ENCODE measurements at places on chromosomes 11 and 22. TPM values are rescaled to one million over a fixed set of nuclear protein-coding genes. Genes with fewer than 3 reads are reported as not detected.

TMPRSS4 gene
- total RNA-seq, result 2.7 TPM

SUSD2 gene
- 41.4 TPM for total RNA-seq

LGR4 gene
- total RNA-seq, result 143 TPM

DEUP1 gene
- total RNA-seq, result not detected

MAPK11 gene
- 5.8 TPM for total RNA-seq

MYOD1 gene
- not detected for total RNA-seq

BRSK2 gene
- total RNA-seq, result not detected

C11orf65 gene
- 3.1 TPM for total RNA-seq

LRRC74B gene
- total RNA-seq, result not detected

PDE3B gene
- 1.9 TPM for total RNA-seq

DNA sequence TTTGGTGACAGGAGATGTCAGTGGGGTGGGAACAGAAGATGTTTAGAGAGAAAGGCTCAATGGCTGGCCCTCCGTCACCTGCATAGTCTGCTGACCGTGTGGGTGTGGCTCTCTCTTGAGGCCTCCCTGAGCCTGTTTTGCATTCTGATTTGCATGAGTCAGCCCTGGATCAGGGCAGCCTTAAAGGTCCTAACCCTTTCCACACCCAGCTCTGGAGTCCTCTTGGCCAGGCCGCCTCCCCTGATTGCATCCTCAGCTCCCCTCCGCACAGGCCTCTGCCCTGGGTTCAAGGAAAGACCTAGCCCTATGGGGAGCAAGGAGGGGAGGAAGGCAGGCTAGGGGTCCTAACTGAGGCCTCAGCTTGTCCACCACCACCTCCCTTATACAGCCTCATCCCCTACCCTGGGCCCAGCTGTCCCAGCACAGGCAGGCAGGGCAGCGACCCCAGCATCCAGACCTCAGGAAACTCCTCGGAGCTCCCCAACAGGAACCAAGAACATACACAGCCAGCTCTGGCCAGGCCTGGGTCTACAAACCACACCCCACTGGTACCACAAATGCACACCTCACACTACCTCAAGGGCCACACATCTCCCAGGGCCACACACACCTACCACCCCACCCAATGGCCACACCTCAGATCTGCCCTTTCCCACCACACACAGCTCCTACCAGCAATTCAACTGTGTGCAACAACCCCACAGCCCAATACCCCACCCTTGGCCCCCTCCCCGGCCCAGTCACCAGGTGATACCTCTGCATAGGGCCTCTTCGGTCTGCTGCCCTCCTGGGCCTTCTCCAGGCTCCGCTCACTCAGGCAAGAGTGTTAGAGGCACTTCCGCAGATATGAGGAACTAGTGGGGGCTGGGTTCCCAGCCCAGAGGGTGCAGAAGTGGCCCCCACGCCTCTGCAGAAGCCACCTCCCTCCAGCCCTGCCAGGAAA is 13.7 kb downstream of the ARAP1 start:
- H3K36me3 ChIP-seq, result no peaks in the 10 kb centered on the region
- no peak for DNase-seq
- H3K27me3 ChIP-seq, result no peaks in the 10 kb centered on the region
- peaks cover 52% of the 10 kb centered on the region for H3K4me1 ChIP-seq
- H3K4me3 ChIP-seq, result peak overlapping the region; percentile 22

- H3K27ac ChIP-seq, result no peak overlapping the region
- H3K4me3 ChIP-seq, result no peak overlapping the region
- no peak for DNase-seq
- H3K27me3 ChIP-seq, result no peaks in the 10 kb centered on the region
- no peaks in the 10 kb centered on the region for H3K36me3 ChIP-seq
These were observed 349.9 kb upstream of the ANO3 start for GRCh38 chr11:25981998-25982397.

DNA sequence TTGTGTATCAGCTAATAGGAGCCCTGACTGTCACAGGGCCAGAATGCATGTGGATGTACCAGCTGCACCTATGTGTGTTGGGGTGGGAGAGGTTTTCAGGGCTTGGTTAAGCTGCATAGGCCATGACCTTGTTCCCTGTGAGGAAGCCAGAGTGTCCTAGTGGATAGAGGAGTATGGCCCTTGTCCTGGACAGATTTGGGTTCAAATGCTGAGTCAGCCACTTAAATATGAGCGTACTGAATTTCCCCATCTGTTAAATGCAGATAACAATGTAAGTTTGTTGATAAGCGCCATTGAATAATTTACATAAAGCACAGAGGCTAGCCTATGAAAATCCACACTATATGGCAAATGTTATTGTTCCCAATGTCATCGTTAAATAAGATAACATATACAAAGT is 74.4 kb downstream of the PANX1 start:
- H3K36me3 ChIP-seq, result no peaks in the 10 kb centered on the region
- H3K27me3 ChIP-seq, result peaks cover 4% of the 10 kb centered on the region
- H3K27ac ChIP-seq, result no peak overlapping the region
- H3K4me1 ChIP-seq, result no peaks in the 10 kb centered on the region
- DNase-seq, result no peak

GRCh38 chr11:99535406-99535805 is 514.7 kb downstream of the CNTN5 start:
- DNase-seq, result no peak
- no peak overlapping the region for H3K27ac ChIP-seq
- no peaks in the 10 kb centered on the region for H3K4me1 ChIP-seq
- no peaks in the 10 kb centered on the region for H3K27me3 ChIP-seq
- no peaks in the 10 kb centered on the region for H3K36me3 ChIP-seq
- H3K4me3 ChIP-seq, result no peak overlapping the region

- H3K27me3 ChIP-seq, result no peaks in the 10 kb centered on the region
- H3K4me3 ChIP-seq, result no peak overlapping the region
- peaks cover 41% of the 10 kb centered on the region for H3K4me1 ChIP-seq
- H3K36me3 ChIP-seq, result no peaks in the 10 kb centered on the region
These were observed 4.3 kb upstream of the PHLDA2 start for GRCh38 chr11:2933375-2934020.

DNA sequence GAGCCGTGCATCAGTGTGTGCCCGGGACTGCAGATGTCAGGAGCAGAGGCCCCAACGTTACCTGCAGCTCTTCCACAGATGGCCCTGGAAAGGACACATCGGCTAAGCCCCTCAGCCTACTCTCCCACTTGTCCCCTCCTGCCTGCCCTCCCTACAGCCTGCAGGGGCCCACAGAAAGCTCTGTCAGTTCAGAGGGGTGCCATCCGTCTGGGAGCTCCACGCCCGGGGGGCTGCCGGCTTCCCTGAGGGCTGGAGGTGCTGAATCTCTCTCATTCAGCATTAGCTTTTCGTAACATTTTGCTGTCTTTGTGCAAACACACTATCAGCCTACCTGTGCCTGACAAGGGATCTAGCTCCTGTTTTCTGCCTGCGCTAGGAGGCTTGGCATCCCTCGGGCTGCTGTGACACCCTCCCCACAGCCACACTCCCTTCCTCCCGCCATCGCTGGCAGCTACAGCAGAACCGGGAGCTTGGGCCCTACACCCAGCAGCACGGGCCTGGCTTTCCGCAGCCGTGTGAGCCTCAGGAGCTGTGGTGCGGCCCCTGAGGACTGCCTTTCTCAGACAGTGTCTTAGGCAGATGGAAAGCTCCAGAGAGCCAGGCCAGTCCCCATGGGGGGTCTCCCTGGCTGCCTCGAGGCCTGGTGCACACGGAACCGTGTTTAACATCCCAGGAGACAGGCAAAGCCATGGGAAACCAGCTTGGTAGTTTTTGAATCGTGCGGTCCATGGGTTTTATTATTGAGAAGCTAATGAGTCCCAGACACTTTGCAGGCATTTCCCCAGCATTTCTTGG is 198.3 kb upstream of the B3GAT1 start:
- no peaks in the 10 kb centered on the region for H3K4me1 ChIP-seq
- no peaks in the 10 kb centered on the region for H3K36me3 ChIP-seq
- no peak overlapping the region for H3K4me3 ChIP-seq

DNA sequence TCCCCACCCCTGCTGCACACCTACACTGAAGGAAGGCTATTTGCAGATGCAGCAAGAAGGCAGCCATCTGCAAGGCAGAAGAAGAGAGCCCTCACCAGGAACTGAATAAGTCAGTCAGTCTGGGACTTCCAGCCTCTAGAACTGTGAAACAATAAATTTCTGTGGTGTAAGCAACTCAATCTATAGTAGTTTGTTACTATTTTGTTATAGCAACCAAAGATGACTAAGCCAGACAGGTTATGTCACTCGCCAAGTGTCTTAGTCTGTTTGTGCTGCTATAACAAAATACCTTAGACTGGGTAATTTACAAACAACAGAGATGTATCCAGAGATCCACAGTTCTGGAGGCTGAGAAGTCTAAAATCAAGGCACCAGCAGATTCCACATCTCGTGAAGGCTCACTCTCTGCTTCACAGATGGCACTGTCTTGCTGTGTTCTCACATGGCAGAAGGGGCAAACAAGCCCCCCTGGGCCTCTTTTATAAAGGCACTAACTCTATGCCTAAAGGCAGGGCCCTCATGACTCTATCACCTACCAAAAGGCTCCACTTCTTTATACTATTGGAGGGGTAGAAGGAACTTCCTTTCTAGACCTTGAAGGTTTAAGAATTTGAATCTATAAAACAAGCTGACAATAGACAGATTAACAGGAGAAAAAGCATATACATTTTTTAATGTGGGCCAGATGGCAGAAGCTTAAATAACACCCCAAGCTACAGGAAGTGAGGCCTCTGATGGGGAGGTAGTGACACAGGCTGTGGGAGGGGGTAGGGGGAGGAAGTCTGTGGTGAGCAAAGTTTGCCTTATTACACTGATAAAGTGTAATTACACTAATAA is 12.3 kb downstream of the APOL6 start:
- H3K27ac ChIP-seq, result no peak overlapping the region
- H3K4me1 ChIP-seq, result peaks cover 6% of the 10 kb centered on the region
- peaks cover 40% of the 10 kb centered on the region for H3K36me3 ChIP-seq
- no peak for DNase-seq
- no peaks in the 10 kb centered on the region for H3K27me3 ChIP-seq

DNA sequence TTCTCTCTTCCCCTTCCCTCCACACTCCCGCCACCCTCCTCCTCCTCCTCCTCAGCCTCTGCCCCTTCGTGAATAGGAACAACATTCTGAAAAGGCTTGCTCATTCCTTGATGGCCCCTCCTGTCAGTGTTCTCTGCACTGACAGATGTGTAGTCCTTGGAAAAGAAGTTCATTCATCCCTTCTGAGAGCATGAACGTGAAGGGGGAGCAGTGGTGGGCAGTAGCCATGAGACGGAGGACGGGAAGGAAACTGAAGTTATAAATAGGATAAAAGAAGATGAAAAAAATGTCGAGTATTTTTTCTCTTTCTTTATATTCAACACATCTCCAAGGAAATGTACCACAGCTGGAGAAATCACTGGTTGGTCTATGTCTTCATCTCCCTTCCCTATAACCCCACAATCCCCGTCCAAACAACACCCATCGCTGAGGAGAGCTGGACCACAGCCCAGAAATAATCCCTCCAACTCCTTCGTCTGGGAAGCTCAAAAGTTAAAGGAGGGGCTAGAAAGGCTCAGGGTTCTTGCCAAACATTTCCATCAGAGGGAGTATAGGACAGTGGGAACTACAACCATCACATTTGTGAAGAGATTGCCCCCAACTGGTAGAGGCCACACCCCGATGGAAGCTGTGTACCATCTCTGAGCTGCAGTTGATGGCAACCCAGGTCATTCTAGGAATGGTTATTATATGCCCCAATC is 33.5 kb downstream of the ETS1 start:
- no peaks in the 10 kb centered on the region for H3K36me3 ChIP-seq
- no peaks in the 10 kb centered on the region for H3K27me3 ChIP-seq
- peaks cover 18% of the 10 kb centered on the region for H3K4me1 ChIP-seq
- no peak overlapping the region for H3K4me3 ChIP-seq
- no peak for DNase-seq

GRCh38 chr11:69536406-69536805 is 54.9 kb downstream of the LINC01488 start:
- peaks cover 21% of the 10 kb centered on the region for H3K4me1 ChIP-seq
- H3K4me3 ChIP-seq, result no peak overlapping the region
- no peak overlapping the region for H3K27ac ChIP-seq
- no peaks in the 10 kb centered on the region for H3K36me3 ChIP-seq
- DNase-seq, result peak; percentile 43

DNA sequence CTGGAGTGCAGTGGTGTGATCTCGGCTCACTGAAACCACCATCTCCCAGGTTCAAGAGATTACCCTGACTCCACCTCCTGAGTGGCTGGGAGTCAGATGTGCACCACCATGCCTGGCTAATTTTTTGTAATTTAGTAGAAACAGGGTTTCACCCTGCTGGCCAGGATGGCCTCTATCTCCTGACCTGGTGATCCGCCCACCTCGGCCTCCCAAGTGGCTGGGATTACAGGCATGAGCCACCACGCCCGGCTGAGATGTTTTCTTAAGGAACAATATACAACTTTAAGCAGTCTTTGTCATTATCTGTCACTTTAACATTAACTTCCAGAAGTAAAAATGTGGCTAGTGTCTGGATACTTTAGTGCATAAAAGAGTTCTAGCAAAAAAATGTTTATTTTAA is 272.6 kb upstream of the FAT3 start:
- no peaks in the 10 kb centered on the region for H3K36me3 ChIP-seq
- no peak for DNase-seq
- H3K4me3 ChIP-seq, result no peak overlapping the region
- H3K27ac ChIP-seq, result no peak overlapping the region
- no peaks in the 10 kb centered on the region for H3K27me3 ChIP-seq
- H3K4me1 ChIP-seq, result peaks cover 5% of the 10 kb centered on the region

DNA sequence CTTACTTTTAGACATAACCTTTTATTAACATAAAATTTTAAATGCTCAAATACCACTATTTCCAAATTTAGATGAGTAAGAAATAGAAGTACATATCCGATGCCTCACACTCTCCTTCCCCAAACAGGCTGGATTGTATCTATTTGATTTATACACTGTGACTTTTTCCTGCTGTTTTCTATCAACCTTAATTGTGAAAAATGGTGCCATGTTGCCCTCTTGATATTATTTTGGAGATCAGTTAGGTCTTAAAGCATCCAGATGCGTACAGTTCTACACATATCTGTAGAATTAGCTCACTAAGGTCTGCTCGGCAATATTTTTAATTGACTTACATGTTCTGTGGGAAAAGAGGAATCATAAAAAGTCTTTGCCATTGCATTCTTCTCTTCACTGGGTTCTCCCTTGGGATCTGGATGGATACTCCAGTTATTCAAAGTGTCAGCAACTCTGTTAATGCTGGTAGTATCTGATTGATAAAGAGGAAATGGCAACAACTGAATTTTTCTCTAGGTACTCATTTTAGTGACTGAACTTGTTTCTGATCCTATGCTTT is 27.2 kb downstream of the EIF3M start:
- no peaks in the 10 kb centered on the region for H3K4me1 ChIP-seq
- H3K4me3 ChIP-seq, result no peak overlapping the region
- no peaks in the 10 kb centered on the region for H3K27me3 ChIP-seq
- H3K36me3 ChIP-seq, result peaks cover under 1% of the 10 kb centered on the region
- H3K27ac ChIP-seq, result no peak overlapping the region

GRCh38 chr22:50454556-50455075 is 20.2 kb downstream of the SBF1 start:
- DNase-seq, result no peak
- no peak overlapping the region for H3K27ac ChIP-seq
- H3K4me1 ChIP-seq, result no peaks in the 10 kb centered on the region
- peaks cover 78% of the 10 kb centered on the region for H3K36me3 ChIP-seq
- no peak overlapping the region for H3K4me3 ChIP-seq
- H3K27me3 ChIP-seq, result no peaks in the 10 kb centered on the region

- no peaks in the 10 kb centered on the region for H3K36me3 ChIP-seq
- H3K4me3 ChIP-seq, result no peak overlapping the region
- H3K27ac ChIP-seq, result no peak overlapping the region
- no peak for DNase-seq
- H3K27me3 ChIP-seq, result no peaks in the 10 kb centered on the region
These were observed 66.4 kb downstream of the UBASH3B start for GRCh38 chr11:122721964-122722266.

Measured in suprapubic skin (tissue), 4 donors.